ENCODE measurements at places on chromosomes 16 and 17.

GRCh38 chr17:19390951-19391350 is 4.0 kb upstream of the MFAP4 start:
- no peak for DNase-seq

- no peak for DNase-seq
Observed at GRCh38 chr17:58338841-58339754, 10.5 kb upstream of the TSPOAP1 start.

- no peak for DNase-seq
Observed at GRCh38 chr17:12680407-12680897, 14.8 kb downstream of the MYOCD start.

GRCh38 chr16:12158428-12158827 is 181.9 kb downstream of the SNX29 start:
- no peak for DNase-seq

GRCh38 chr16:87250431-87250960 is 66.7 kb downstream of the C16orf95 start:
- no peak for DNase-seq
